A172 (cell line): ENCODE measurements at places on chromosomes 2 and 18. TPM values are rescaled to one million over a fixed set of nuclear protein-coding genes. Genes with fewer than 3 reads are reported as not detected.

GRCh38 chr2:186695081-186695756, 1.4 kb downstream of the FAM171B start:
- peak; percentile 40 for DNase-seq

DNA sequence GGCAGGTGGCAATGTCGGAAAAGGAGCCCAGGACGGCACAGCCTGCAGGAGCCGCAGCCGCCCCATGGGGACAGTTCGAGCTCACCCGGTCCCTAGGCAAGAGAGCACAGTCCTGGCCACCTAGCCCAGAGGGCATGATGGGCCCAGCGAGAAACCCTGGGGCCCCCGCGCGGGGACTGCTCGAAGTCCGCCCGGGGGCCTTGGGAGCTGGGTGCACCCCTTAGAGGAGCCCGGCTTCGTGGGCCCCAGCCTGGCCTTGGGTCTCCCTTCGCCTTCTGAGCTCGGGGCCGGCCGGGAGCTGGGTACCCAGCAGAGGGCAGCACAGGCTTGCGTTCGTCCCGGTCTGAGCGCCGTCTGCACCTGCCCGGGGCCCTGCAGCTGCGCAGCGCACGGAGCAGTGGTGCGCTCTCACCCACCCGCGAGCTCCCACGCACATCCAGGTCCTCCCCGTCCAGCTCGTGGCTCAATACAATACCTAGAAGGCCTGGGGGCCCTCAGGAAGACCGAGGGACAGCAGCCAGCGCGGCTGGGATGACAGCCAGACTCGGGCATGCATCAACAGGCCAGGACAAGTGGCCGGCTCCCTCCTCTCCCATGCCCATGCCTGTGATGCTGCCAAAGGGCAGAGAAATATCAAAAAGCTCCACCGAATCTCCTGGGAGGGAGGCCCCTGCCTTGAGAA, 96.2 kb upstream of the ZNF532 start:
- DNase-seq: peak; percentile 28

DNA sequence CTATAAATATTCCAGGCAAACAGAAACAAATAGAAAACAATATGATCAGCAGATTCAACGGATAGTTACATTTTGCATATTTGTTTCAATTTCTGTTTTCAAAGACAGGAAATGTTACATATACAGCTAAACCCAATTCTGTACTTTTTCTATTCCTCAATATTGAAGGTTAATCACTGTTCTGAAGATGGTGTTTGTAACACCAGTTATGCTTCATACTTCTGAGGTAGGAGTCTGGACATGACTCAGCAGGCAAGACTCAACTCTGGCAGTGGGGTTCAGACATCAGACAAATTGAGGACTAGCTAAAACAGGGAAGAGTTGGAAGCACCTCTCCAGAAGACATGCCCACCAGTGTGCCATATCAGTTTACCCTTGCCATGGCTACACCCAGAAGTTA, 16.6 kb downstream of the SERPINB13 start:
- DNase-seq: no peak

- DNase-seq: no peak
Observed at GRCh38 chr18:50080316-50080715, 114.6 kb downstream of the MYO5B start.

- DNase-seq: peak; percentile 68
Observed at GRCh38 chr2:27890146-27890923, at the start of the genes BABAM2 and RBKS. Gene BABAM2 (plus strand): TSS chr2:27890729. CDS start chr2:27894557, 3,828 bp downstream. Gene RBKS (minus strand): TSS chr2:27890387. CDS start chr2:27890345, 42 bp downstream.

GRCh38 chr2:191386938-191387536, 141.8 kb downstream of the MYO1B start:
- DNase-seq: peak; percentile 71

Gene STK36
- total RNA-seq: 29.5 and 33.0 TPM in 2 replicates

Gene TXNDC2
- total RNA-seq: 0.05 and 0.26 TPM in 2 replicates
